Left renal cortex interstitium (tissue), 4 donors: ENCODE measurements at places on chromosomes 13 and 19.

- DNase-seq = no peak
Observed at GRCh38 chr13:21905486-21905885, 234.6 kb downstream of the FGF9 start.

DNA sequence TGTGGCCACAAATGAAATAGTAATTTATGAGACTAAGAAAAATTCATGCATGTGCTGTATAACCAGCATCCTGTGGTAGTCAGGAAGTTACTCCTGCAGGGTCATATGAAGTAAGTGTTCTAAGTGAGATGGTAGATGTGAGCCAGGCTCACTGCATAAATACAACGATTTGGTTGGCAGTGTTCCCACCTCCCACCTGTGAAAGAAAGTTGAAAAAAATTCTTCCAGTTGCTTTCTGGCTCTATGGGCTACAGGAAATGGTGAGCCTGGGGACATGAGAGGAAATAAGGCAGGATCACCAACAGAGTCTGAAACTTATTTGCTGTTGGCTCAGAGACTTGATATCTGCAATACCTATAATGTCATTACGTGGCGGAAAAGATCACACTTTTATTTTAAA, 301.7 kb upstream of the SPRY2 start:
- DNase-seq = no peak

DNA sequence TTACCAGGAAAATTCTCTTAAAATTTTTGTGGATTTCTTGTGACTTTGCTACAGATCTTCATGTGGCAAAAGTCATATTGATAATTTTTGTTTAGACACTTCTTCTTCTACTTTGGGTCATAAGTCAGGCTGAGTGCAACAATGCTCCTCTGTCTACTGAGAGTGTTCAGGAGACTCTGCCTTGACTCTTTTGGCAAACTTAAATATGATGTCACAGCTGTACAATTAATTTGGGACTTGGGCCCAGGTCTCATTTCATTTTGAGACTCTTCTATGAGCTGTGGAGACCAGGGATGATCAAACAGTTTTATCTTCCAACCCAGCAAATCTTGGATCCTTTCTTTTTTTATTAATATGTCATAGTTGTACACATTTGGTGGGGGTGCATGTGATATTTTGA, 19.7 kb upstream of the IPO5 start:
- DNase-seq = no peak

- no peak for DNase-seq
Observed at GRCh38 chr19:41298348-41298964, 11.5 kb upstream of the CCDC97 start.

DNA sequence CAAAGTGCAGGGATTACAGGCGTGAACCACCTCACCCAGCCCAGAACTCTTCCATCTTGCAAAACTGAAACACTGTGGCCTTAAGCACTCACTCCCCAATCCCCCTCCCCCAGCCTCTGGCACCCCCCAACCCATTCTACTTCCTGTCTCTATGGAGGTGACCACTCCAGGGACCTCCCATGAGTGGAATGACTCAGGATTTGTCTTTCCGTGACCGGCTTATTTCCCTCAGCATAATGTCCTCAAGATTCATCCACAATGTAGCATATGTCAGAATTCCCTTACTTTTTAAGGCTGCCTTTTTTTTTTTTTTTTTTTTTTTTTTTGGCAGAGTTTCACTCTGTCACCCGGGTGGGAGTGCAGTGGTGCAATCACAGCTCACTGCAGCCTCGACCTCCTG, 3.6 kb upstream of the F2RL3 start:
- DNase-seq = no peak

- no peak for DNase-seq
Observed at GRCh38 chr13:38759390-38759789, 72.5 kb downstream of the FREM2 start.

DNA sequence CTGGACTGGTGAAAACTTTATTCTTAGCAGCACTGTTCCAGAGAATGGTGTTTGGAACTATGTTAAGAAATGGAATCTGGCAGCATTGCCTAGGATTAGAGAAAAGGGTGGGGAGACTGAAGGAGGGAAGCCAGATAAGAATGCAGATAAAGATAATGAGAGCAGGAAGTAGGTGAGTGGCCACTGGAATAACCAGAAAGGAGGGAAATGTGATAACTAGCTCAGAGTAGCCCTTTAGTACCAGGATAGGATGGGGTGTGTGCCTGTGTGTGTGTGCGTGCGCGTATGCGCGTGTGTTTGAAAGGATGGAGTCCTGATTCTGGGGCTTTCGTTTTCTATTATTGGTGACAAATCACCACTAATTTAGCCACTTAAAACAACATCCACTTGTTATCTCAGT, 33.4 kb upstream of the FRY start:
- DNase-seq = no peak

DNA sequence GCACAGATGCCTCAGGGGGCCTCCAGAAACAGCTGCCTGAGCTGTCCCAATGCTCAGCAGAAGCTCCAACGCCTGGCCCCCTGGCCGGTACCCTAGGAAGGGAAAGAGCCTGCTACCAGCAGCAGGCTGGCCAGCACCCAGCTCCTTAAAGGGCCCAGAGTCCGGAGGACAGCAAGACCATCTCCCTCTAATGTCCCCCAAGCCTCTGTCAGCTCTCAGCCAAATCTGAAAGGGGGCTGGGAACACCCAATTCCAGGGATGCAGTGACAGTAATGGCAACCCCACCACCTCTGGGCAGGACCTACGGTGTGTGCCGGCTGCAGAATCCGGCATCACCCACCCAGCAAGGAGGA, 4.2 kb downstream of the PPP6R1 start:
- DNase-seq = no peak

DNA sequence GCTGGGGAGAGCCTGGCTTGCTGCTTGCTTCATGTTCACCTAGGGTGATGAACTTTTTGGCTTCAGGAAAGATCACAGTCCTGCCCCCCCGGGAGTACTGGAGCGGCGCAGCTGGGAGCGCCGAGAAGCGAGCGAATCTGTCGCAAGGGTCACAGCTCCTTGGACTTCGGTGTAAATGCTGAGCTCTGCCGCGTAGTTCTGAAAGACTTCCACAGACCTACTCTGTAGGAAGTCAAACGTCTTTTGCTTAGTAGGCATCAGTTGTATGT, 2.7 kb downstream of the ING1 start:
- DNase-seq = no peak
